Stimulated activated CD4-positive, alpha-beta T cell treated with anti-CD3 and anti-CD28 coated beads, TNF-alpha, amount 100 ng/mL, for 1 hour (primary cell): ENCODE measurements at places on chromosomes 3 and 15.

DNA sequence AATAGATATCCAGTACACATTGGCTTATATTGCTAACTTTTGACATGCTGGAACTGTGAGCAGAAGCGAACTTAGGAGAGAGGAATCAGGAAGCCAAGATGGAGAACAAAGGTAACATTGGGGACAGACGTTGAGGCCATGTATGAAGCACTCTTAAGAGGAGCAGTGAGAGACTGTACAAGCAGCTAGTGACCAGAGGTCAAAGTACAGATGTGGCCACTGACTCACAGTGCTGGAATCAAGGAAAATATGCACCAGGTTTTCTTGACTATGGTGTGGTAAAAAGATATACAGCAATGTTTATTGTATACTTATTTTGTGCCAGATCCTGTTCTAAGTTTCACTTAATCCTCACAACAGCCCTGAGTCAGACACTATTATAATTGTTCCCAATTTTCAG lies 2.0 kb upstream of the IL20RB start:
- DNase-seq, result no peak

GRCh38 chr15:45799508-45799907 lies 164.7 kb downstream of the SQOR start:
- DNase-seq, result no peak

DNA sequence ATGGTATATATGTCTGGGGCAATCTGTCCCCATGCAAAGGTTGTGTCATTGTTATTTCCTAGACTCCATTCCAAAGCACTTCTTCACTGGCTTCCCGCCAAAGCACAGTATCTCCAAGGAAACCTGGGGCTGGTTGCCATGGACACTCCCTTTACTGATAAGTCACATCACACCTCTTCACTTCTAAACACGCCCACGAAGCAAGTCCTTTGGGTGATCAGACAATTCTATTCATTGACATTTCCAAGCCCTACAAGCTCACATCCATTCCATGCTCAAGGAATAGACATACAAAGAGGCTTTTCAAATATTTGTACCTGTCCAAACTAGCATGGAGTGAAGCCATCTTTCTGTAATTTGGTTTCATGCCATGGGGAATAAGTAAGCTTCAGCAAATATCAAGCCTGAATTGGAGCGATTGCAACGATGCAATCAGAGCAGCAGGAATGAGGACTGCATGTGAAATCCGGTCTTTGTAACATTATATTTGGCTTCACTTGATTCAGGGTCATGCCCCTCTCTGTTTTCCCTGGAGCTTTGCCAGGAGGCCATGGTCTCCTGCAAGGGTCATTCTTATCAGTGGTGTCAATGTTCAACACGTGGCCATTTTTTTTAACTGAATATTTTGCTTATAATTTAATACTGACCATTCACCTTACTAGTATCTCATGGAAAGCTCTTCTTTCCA lies 201.6 kb upstream of the TMC3 start:
- DNase-seq, result no peak

DNA sequence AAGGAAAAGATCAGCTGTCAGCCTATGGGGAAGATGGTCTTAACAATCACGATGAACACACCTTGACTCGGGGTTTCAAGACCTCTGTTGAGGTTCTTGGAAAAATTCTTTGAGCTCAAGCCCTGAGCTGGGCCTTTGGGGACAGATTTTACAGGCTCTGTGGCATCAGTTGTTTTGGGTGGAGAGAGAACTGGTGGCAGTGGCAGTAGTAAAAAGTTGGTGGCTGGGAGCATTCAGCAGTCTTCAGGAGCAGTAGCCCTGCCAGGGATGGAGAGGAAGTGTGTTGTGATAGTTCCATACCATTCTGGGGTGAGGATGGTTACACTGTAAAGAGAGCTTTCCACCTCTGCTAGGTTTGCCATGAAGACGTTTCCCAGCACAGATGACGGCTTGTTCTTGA lies 4.9 kb upstream of the KY start:
- no peak for DNase-seq

DNA sequence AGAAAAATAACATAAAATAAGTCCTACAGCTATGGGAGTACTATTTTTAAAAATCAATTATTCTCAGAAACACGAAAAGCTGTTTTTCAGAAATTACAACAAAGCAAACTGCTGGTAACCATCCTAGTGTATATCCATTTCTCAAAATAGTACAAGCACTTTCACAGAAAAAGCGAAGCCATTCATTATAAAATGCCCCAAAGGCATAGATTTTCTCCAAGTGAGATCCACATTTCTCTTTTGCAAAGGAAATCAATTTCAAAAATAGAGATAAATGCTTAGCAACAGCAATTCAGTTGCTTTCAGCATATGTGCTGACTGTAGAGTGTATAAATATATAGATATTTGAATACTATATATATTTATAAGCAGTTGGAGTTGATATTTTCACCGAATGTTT lies 1266.3 kb downstream of the SI start:
- no peak for DNase-seq

- DNase-seq, result no peak
These were observed 13.7 kb upstream of the CCR3 start for GRCh38 chr3:46228260-46229242.

DNA sequence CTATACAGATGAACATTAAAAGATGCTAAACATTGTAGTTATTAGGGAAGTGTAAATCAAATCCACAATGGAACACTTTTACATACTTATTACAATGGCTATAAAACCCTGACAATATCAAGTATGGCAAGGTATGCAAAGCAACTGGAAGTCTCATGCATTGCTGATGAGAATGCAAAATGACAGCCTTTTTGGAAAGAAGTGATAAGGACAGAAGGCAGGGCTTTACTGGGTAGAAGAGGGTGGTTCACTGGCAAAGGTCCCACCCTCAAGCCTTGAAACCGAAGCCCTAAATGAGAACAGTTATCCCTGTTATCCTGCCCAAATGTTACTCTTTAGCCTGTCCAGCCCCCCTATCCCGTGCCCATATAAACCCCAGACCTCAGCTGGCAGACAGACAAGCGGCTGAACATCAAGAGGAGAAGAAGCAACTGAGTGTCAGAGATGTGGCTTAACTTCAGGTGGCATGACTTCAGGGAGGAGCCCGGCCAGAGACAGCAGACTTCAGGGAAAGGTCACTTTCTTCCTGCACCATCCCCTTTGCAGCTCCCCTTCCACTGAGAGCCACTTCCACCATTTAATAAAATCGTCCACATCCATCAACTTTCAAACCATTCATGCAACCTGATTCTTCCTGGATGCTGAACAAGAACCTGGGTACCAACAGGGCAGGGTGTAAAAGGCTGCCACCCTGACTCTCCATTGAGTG lies 732 bp upstream of the GCSAM start:
- DNase-seq, result no peak

DNA sequence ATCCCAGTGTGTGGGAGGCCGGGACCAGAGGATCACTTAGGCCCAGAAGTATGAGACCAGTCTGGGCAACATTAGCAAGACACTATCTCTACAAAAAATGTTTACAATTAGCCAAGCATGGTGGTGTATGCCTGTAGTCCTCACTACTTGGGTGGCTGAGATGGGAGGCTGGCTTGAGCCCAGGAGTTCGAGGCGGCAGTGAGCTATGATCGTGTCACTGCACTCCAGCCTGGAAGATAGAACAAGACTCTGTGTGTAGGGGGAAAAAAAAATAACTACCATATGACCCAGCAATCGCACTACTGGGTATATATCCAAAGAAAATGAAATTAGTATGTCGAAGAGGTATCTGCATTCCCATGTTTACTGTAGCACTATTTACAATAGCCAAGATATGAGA lies 22.6 kb downstream of the RYK start:
- no peak for DNase-seq

DNA sequence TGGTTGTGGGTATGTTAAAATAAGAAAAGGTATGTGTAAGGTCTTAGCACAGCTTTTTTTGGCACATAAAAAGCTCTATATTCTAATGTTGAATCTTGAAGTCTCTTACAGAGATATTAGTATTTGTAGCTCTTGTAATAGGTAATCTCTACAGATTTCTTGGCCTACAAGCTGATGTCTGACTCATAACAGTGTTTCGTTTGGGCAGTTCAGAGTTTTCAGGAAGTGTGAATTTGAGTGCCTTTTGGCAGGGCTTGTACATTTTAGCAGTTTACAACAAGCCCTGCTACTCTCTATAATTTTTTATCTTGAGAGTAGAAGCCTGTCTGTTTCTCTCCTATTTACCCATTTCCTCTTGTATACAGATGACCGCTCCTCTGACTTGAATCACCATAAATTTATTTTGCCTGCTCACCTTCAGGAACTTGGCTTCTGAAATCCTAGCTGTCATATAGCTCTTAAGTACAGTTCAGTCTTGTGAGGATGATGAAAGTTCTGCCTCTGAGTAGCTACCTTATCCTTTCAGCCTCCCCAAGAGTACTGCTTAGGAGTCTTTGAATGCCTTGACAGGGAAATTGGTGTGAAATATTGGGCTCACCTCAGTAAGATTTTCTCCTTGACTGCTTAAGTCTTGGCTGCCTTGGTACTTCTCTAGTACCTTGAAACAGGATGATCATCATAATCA lies 419.9 kb upstream of the RARB start:
- no peak for DNase-seq

DNA sequence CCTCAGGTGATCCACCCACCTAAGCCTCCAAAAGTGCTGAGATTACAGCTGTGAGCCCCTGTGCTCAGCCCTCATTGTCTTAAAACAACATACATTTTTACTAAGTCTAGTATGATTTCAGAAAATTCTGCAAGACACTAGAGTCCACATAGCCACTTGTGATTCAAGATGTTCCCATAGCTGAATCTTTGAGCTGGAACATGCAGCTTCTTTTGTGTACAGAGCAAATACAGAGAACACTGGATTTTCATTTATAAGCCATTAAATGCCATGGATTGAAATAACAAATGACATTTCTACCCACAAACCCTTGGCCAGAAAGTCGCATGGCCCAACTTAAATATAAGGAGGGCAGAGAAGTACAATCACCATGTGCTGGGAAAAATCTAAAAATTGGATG lies 1489.2 kb upstream of the GBE1 start:
- no peak for DNase-seq

DNA sequence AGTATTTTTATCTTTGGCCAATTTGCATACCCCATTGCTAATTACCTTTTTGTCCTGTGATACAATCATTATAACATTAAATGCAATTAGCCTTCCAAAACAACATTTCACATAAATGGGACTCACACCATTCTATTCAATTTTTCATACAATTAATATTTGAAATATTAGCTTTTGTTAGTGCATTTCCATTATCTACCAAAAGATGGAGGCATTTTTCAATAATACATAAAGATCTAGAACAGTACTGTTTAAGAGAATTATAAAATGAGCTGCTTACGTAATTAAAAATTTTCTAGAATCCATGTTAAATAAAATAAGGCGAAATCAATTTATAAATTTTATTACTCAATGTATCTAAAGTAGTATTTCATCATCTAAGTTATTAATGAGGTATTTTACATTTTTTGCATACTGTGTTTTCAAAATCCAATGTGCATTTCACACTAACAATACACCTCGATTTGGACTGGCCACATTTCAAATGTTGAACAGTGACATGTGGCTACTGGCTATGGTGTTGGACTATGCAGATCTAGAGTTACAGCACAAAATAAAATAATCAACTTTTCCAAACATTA lies 74.3 kb downstream of the TJP1 start:
- DNase-seq, result no peak

- no peak for DNase-seq
These were observed 107.7 kb downstream of the IGF2BP2 start for GRCh38 chr3:185717121-185717520.

DNA sequence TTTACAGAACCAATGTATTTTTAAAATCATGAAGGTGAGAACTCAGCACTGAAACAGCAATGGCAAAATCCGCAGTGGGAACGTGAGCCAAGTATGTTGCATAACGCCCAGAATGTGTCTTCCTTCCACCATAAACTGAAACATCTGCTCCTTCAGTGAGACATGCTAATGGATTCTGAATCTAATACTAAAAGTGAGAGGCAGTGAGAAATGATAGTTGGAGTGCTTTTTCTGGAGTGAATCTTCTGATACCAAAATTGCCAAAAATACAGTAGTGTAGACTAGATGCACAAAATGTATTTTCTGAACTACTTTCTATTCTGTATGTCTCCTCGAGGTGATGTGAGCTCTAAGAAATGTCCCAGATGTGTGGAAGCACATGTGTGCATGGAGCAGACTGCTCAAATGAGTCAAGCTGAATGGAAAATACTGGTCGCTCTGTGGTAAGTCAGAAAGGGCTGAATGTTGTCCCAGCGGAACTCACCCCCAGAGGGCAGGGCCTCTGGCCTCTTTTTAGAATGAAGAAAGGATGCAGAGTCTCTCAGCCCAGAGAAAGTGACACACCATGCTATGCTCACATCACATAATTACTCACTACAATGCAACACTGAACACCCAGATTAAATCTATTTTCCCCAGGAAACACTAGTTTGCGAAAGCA lies 73.0 kb downstream of the ATP10A start:
- no peak for DNase-seq

GRCh38 chr3:62100282-62100989 lies 272.9 kb downstream of the FEZF2 start:
- no peak for DNase-seq

GRCh38 chr3:60771766-60772165 lies 479.5 kb downstream of the FHIT start:
- DNase-seq, result no peak

- DNase-seq, result no peak
These were observed 28.6 kb upstream of the OR5K4 start for GRCh38 chr3:98325055-98325454.

GRCh38 chr3:128390867-128391266 lies 75.8 kb downstream of the DNAJB8 start:
- no peak for DNase-seq

- DNase-seq, result no peak
These were observed 11.1 kb upstream of the THUMPD3 start for GRCh38 chr3:9351709-9352126.

- no peak for DNase-seq
These were observed 1092.0 kb downstream of the NAALADL2 start for GRCh38 chr3:175951047-175951694.

GRCh38 chr15:87680208-87680607 lies 576.3 kb downstream of the NTRK3 start:
- no peak for DNase-seq

- no peak for DNase-seq
These were observed 23.8 kb upstream of the MYZAP start for GRCh38 chr15:57567891-57568290.

DNA sequence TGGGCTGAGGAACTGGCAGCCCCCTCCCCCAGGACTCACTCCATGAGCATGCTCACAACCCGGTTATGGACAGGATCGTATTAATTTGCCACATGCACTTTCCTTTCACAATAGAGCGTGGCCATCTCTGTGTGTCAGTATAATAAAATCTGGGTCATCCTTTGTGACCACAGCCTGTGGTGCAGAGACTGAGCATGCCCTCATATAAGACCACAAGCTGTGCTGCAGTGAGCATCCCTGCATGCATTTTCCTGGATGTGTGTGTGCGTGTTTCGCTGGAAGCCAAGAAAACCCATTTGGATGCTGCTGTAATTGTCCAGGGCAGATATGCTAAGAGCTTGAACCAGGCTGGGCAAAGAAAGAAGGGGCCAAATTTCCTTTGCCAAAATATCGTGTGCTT lies 39.7 kb downstream of the CYP11A1 start:
- DNase-seq, result no peak

- no peak for DNase-seq
These were observed 14.6 kb upstream of the FANCD2 start for GRCh38 chr3:10011631-10012030.

GRCh38 chr3:147361454-147362420 lies 44.6 kb downstream of the ZIC4 start:
- no peak for DNase-seq
